ENCODE measurements at places on chromosomes 3 and 15.

DNA sequence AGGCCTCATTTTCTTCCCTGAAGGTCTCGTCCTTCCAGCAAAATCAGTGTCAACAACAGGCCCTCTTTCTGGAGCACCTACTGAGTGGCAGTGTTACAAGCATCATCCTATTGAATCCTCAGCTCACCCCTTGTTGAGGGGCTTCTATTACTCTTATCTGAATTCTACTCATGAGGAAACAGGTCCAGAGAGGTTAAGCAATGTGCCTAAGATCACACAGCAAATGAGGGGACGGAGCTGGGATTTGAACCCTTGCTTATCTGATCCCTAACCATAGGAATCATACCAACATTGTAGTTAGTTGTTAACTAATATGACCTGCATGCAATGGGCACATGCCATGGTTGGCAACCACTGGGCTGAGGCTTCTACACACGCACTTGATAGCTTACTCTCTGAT, 63.0 kb downstream of the SLC6A6 start:
- DNase-seq = no peak

DNA sequence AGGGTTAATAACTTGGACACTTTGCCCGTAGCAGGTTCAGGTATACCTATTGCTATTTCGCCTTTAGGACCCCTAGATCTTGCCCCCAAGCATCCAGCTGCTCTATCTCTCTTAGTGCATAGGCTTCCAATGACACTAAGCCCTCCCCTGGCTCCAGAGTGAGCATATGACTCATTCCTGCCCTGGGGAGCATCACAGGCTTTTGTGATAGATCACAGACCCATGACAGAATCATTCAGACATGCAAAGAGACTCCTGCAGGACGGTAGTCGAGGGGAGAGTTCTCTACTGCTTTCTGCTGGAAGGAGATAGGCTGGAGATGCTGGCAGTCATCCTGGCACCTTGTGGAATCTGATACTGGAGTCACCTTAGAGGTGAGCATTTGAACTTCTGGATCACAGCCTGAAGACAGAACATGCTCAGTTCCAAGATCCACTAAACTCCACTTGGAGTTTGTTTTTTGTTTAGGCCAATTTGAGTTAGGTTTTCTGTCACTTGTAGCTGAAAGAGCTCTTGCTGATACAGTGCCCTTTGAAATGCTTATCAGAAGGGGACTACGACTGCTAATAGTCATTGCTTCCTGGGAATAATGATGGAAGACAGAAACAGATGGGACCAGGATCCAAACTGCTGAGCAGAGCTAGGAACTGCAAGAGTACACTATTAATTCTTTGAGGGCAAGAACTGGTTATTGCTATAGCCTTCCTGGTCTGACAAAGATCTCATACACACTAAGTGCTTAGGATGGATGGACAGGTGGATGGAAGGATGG, 11.0 kb downstream of the LYSMD2 start:
- DNase-seq = no peak

DNA sequence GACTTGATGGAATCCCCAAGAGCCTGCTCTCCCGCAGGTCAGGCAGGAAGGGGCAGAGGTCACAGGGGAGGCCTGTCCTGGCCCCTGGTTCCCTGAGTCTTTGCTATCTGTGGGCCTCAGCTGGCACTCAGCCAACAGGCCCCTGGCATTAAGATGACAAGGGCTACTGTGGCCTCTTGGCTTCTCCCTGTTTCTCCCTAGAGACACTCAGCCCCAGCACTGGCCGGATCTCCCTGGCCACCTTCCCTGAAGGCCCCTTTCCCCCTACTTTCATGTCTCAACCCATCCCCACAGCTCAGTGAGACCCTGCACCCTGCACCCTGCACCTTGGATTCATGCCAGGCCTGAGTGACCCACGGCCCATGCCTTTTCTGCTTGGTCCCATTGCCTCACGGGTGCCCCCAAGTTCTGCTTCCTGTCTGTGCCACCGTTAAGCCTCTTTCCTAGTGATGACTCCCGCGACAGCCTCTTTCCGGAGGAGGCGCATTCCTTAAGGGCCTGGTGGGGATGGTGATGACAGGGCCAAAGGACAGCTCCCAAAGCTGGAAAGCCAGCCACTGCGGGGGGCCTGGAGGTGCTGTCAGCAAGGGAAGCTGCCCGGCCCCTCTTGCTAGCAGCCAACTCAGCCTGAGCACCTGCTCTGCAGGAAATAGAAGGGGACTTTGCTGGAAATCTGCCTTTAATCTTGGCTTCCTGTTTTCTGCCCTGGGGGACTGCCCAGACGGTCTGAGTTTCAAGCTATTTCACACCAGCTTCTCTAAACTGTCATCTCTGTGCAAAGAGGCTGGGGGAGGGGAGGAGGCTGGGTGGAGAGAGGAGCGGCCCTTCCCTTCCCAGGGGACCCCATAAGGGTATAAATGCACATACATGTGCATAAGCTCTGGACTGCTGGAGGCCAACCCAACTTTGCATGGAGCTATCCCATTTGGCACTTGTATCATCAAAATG, 4.8 kb upstream of the CSK start:
- DNase-seq = no peak

- DNase-seq = no peak
These were observed 2.4 kb upstream of the POPDC2 start for GRCh38 chr3:119662604-119663373.

GRCh38 chr3:56369914-56370313, 98.4 kb downstream of the ERC2 start:
- DNase-seq = no peak

DNA sequence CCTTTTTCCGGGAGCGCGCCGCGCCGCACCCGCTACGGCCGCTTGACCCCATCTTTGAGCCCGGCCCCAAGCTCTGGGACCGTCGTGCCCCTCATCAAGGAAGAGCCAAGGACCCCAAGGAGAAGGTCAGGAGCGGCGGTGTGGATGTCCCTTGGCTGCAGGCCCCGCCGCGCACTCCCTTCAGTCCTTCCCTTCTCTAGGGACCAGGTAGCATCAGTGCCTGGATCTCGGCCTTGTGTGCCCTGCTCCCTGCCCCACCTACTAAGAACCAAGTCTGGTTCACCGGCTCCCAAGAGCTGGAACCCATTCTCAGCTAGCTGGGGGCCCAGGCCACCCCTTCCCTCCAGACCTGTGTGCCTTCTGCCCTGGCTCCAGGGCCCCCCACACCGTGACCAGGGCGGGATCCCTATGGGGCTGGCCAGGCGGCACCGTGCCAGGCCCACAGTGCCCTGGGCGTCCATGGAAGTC, 69.3 kb upstream of the CGNL1 start:
- DNase-seq = no peak

DNA sequence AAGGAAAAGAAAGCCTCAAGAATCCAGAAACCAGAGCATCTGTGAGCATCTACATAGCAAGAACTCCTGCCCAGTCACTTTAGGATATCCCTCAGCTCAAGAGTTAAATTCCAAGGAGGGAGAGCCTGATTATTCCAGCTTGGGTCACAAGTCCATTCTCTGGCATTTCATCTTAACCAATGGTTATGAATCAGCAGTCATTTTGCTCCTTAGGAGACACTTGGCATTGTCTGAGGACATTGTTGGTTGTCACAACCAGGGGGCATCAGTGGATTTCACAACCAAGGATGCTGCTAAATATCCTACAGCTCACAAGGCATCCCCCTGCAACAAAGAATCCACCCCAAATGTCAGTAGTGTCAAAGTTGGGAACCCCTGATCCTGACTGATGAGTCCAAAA, 51.0 kb upstream of the LMCD1 start:
- DNase-seq = no peak

DNA sequence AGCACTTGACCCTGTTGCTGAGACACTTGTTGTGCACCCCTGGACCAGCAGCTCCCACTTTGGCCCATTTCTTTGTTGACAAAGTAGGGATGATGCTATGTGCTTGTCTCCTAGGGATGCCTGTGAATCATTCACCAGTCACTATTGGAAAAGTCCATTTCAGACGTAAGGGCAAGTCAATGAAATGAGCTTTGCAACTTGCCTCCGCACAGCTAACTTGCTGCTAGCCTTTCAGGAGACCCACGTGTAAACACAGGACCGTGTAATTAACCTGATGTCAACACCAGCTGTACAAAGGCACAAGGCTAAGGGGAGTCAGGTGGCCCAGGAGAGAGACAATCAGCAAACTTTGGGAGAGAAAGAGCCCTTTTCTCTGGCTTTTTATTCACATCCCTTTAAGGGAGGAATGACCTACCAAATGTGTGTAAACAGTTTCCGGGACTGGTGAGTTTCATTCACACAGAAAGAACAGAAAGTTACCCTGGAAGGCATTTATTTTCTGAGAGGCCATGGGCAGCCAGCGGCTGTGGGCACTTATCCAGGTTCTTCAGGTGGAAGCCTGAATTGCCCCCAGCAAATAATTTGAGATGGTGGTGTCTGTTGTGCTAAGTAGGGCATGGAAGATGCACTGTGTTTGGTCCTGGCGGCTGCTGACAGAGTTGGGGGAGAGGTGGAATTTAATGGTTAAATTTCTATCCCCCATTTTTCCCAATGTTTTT, 54.0 kb downstream of the TIPARP start:
- DNase-seq = no peak

DNA sequence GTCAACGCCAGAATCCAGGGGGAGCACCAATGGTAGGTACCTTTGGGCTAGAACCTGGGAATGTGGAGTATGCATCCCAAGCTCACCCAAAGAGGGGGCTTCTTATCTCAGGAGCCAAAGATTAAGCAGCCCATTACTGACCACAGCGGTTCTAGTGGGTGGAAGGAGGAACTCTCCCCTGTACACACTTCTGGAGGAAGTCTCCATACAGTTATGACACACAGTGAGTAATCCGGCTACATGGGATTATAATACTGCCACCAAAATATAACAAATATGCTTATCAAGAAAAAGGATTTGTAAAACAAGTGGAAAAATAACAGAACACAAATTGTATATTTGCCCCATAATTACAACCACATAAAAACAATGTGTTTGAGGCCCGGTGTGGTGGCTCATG, 8.4 kb downstream of the MYO1E start:
- DNase-seq = no peak

DNA sequence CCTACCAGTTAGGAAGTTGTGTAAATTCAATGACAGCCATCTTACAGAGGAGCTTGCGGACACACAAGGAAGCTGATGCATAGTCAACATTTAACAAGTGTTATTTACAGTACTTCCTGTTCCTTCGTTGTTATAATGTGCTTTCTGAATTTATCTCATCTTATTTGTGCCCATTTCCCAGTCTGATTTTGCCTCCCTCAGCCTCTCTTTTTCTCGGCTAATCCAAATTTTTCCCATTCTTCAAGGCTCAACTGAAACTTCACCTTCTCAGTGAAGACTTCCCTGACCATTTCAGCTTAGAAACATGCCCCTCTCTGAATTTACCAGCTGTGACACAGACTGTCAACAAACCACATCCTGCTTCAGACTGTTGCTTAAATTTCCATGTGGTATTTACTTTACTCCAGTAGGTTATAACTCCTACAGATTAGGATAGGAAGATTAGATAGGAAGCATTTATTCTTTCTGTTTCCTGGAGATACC, 55.7 kb upstream of the CP start:
- no peak for DNase-seq

DNA sequence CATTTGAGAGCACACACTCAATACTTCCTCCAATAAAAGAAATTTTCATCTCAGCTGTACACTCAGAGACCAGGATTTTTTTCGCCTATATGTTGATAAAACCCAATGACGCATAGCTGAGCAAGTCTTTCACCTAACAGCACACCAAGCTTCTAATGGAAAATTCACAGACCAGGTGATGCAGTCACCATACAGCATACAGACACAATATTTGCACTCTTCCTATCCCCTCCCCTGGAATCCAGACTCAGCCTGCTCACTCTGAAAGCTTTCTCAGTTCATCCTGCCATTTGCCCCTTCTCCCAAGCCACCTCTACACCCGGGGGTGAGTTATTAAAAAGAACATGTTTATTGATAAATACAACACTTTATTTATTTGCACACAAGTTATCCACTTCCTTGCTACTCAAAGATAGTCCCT, 1.7 kb downstream of the TBC1D5 start:
- peak; percentile 25 for DNase-seq

Measured in NCI-H524 (cell line).